ENCODE measurements at places on chromosomes 11 and 22.

GRCh38 chr22:44452531-44453420, 45.3 kb downstream of the RTL6 start:
- DNase-seq: no peak

DNA sequence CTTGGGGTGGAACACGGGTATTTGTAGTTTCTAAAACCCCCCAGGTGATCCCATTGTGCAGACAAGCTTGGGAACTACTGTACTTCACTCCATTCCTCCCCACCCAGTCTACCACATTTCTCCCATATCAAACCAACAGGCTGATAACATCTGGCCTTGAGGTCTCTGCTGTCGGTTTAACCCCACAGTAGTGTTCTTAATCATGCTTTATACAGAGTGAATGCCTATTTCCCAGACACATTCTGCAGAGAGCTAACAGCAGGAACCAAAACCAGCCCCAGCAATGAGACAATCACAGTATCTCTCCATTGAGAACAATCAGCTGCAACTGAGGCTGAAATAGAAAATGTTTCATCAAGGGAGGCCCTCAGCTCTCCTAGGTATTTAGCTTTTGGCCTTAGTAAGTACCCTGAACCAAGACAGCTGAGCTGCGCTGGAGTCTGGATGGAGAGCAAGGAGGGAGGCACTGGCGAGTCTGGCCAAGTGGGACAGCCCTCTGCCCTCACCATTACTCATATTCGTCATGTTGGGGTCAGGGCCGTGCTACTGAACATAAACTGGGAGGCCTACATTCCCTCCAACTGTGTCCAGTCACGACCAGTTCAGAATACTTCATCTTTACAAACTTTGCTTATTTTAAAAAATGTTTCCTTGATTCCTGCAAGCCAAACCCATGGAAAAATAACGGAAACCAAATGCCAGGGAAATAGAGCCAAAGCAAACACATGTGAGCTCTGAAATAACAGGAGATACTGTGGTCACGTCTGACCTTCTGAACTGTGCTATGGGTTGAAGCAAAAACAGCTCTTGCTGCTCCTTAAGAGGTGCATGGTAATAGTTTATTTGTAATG, 81.0 kb downstream of the CCDC34 start:
- no peak for DNase-seq

GRCh38 chr11:83282084-83282716, 4.0 kb downstream of the CCDC90B start:
- DNase-seq: no peak

- no peak for DNase-seq
Measured at GRCh38 chr11:87022254-87022653, 15.5 kb upstream of the TMEM135 start.

DNA sequence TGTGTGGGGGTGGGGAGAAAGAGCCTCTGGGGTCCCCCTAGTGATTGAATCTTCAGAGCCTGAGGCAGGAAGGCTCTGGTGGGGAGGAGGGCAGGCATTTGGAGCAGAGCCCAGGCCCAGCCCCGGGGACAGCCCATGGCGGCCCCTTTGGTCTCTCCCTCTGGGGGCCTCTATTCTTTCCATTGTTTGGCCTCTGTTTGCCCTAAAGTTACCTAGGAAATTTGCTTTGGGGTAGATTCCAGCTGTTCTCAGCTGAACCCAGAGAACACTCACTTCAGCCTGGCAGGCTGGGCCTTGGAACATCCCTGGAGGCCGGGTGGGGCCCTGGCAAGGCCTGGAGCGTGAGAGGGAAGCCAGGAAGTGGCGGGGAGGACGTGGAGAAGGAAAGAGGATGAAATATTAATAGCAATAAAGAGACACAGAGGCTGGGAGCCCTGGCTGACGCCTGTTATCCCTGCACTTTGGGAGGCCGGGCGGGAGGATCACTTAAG, 22.9 kb upstream of the A4GALT start:
- no peak for DNase-seq

- peak; percentile 8 for DNase-seq
Measured at GRCh38 chr11:23988381-23989006, 508.4 kb upstream of the LUZP2 start.

DNA sequence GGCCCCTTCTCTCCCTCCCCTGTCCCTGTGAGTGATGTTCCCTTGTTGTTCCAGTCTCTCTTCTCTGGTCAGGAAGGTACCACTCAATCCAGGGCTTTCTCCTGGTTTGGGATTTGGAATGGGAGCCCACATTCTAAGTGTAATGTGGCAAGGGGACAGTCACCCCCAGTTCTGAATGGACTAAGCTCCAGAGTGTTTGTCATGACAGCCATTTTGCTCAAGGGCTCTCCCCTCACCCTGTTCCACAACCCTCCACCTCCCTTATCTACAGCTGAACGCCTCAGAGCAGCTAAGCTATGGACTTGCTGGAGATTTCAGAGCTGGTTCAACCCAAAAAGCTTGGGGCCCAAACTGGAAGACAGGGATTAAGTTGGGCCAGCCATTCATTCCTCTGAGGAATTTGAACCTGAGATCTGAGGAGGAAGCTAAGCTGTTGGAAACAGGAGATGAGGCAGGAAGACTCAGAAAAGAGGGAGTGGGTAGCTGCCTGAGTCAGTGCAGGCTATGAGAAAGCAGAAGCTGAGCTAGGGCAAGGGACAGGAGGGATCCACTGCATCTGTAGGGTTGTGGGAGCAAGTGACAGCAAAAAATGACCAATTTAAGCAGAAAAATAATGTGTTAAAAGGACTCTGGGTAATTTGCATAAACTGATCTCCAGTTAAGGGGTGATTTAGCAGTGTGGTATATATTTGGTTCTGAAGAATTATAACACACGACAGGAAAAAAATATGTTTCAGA, 22.9 kb upstream of the FCHSD2 start:
- DNase-seq: no peak

DNA sequence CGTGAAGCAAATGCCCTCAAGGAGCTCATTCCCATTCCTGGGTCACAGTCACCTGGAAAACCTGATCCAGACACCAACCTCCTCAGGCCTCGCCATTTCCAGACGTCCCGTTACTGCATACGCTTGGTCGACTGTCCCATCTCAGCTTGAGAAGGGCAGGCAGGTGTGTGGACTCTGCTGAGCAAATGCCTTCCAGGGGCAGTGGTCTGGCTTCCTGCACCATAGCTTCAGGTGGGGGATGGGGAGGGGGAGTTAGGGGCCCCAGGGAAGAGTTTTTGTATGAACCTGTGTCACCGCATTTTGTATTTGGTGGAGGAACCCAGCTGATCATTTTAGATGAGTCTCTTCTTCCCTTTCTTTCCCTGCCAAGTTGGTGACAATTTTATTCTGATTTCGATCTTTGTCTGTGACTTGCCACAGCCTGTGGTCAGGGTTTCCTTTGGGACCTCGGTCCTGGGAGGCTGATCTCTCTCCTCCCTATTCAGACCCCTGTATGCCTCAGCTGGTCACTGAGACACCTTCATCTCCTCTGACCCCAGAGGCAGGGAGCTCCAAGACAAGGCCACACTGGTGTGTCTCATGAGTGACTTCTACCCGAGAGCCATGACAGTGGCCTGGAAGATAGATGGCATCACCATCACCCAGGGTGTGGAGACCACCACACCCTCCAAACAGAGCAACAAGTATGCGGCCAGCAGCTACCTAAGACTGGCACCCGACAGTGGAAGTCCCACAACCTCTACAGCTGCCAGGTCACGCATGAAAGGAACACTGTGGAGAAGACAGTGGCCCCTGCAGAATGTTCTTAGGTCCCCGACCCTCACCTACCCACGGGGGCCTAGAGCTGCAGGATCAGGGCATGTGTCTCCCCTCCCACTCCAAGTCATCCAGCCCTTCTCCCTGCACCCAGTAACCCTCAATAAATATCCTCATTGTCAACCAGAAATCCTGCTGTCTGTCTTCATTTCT, 22.9 kb downstream of the IGLL5 start:
- DNase-seq: no peak

- no peak for DNase-seq
Measured at GRCh38 chr22:44045145-44045544, 21.0 kb downstream of the PARVB start.

- peak; percentile 33 for DNase-seq
Measured at GRCh38 chr22:46803031-46803880, 40.8 kb downstream of the TBC1D22A start.

GRCh38 chr11:65558930-65559509, 861 bp upstream of the LTBP3 start:
- no peak for DNase-seq

DNA sequence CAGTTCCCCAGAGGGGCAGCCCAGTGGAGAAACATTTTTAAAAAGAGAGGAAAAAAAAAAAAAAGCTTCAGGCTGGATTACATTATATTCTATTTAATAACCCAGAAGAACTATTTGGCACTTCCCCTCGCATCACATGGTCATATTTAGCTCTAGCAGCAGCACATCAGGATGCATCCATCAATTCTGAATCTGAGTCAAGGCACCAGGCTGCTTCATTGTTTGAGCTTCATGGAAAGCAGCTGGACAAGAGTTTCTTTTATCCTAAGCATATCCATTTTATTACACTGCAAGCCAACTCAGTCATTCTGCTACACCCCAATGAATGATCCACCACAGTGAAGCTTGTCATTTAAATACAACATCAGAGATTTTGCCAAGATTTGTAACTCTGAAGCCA, 10.0 kb downstream of the SPTY2D1 start:
- no peak for DNase-seq

DNA sequence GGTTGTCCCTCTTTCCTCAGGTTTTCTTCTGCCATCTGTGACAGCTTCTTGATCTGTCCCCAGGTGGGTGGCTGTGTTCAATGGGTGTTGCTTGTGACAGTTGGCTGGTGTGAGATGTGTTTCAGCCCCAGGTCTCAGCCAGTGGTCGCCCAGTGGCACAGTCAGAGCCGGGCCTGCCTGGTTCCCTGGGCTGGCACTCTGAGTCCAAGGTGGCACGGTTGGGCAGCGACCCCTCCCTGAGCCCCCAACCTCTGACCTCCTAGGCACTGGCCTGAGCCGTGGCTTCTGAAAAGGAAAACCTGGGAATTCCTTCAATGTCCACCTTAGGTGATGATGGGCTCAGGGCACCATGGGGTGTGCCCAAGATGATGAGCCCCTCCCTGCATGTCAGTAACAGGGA, 14.0 kb upstream of the PRODH start:
- no peak for DNase-seq

GRCh38 chr11:101435408-101435973, 148.3 kb downstream of the TRPC6 start:
- DNase-seq: no peak

DNA sequence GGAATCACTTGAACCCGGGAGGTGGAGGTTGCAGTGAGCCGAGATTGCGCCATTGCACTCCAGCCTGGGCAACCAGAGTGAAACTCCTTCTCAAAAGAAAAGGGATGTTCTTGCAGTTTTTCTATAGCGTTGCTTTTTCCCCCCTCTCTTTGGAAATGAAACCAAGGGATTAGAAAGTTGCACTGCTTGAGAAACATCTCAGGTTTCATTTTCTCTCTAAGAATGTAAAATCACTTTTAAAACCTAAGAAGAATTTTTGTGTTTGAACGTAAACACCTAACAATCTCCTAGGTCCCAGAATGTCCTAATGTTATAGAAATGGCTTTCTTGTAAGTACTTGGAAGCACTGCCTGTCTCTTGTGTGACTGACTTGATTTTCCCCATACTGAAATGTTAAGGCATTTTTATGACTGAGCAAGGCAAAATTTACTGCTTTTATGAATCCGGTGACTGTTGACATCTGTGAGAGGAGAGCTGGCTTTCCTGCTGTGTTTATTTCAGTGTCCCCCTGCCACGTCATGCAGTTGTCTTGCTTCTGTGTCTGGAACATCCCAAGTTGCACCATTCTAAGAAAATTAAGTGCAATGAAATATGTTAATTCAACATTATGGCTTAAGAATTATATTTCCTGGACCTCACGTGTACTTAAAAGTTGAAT, 37.7 kb downstream of the NF2 start:
- DNase-seq: no peak

DNA sequence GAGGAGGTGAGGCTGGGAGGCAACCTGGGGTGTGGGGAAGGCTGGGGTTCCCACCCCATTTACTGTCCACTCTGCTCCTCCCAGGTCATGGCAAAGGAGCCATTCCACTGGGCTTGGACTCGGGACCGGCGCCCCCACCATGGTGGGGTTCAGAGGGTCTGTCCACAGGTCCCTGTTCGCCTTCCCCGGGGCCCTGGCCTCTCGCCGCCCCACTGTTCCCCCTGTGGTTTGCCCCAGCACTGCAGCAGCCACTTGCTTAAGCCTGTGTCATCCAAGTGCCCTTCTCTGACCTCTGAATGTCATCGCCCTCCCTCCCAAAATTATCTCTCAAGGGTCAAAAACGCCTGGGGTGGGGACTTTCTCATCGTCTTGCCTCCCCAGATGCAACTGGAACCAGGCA, 2.6 kb downstream of the SPDYC start:
- no peak for DNase-seq

GRCh38 chr22:24994070-24994763, 41.7 kb downstream of the KIAA1671 start:
- peak; percentile 59 for DNase-seq

DNA sequence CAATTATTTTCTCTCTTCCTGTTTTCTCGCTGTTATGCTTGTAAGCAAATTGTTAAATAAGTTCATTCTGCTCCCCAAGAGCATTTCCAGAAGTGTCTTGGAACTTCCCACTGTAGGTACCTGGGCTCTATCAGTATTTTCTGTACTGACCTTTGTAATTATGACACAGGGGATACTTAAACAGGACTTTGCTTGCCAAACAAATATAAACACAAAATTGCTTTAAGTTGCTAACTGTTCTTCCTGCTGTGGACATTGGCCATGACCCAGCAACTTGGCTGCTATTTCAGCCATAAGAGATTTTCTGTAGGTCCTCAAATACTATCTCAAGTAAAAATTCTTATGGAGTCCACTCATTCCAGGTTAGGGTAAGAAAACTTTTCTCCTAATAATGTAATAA, 30.1 kb downstream of the SYT9 start:
- DNase-seq: no peak

DNA sequence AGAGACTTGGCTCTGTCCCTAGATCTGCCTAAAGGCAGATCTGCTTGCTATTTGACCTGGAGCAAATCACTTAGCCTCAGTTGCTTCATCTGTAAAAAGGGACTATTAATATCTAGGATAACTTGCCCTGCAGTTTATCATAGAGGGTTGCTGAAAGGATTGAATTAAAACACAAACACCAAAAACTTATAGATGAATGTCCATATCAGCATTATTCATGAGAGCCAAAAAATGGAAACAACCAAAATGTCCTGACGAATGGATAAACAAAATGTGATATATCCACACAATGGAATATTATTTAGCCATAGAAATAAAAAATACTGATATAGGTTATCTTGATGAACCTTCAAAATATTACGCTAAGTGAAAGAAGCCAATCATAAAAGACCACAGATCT, 67.2 kb downstream of the USP35 start:
- no peak for DNase-seq

All from SW480 (cell line).